ENCODE measurements at places on chromosomes 16 and 17. TPM values are rescaled to one million over a fixed set of nuclear protein-coding genes. Genes with fewer than 3 reads are reported as not detected.
A peak's percentile ranks its signal among the peaks of the same experiment; 100 is the strongest.

GRCh38 chr17:20999841-21000532 lies 42.8 kb downstream of the USP22 start:
- no peaks in the 10 kb centered on the region for H3K4me1 ChIP-seq
- DNase-seq = no peak
- no peak overlapping the region for H3K4me3 ChIP-seq

DNA sequence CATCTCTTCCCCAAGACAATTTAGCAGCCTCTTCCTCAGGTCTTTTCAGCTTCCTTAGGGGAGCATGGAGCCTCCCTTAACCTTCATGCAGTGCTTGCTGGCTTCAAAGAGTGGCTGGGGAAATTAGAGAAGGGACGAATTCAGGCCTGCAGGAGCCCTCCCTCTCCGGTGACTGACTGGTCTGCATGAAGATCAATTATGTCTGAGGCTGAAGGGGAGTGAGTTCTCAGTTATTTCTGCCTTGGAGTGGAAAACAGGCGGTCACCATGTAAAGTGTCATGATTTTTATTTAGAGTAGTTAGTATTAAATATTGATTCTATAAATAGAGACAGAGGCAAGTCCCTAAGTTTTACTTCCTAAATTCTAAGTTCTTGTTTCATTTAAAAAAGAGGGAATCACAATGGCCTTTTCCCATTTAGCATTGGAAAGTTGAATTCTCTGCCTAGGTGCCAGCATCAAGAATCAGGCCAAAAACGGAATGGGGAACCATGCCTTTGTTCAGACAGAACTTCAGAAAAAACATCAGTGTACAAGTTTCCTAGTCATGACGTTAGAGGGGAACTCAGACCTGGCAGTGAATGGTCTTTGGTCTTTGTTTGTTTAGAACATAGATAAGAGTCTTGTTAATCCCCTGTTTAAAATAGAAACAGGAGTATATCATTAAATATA lies 4.4 kb downstream of the GABARAPL2 start:
- no peaks in the 10 kb centered on the region for H3K27me3 ChIP-seq
- H3K27ac ChIP-seq = no peak overlapping the region
- H3K36me3 ChIP-seq = peaks cover 38% of the 10 kb centered on the region
- no peak for DNase-seq
- H3K4me1 ChIP-seq = peaks cover 7% of the 10 kb centered on the region
- no peak overlapping the region for H3K4me3 ChIP-seq

GRCh38 chr17:3298260-3298659 lies at the start of gene OR3A1:
Gene OR3A1, minus strand, starts transcription at chr17:3298360. Its CDS starts 5,778 bp downstream, at chr17:3292582.
- H3K27me3 ChIP-seq = peaks cover 49% of the 10 kb centered on the region
- H3K36me3 ChIP-seq = no peaks in the 10 kb centered on the region
- no peak within 1 kb of the TSS for H3K27ac ChIP-seq

- H3K27me3 ChIP-seq = no peaks in the 10 kb centered on the region
- peak within 1 kb of the TSS; percentile 69 for H3K4me3 ChIP-seq
- H3K4me1 ChIP-seq = peaks cover 18% of the 10 kb centered on the region
- H3K36me3 ChIP-seq = no peaks in the 10 kb centered on the region
- DNase-seq = no peak
- peak within 1 kb of the TSS; percentile 27 for H3K27ac ChIP-seq
Measured at GRCh38 chr17:32927724-32928585, at the start of gene TMEM98. Gene TMEM98, plus strand, starts transcription at chr17:32928153. Its CDS starts 3,376 bp downstream, at chr17:32931529.

The KLHL11 gene
- 22.4 TPM for total RNA-seq

The DHRS7C gene
- total RNA-seq = not detected
